ENCODE measurements at places on chromosomes 4 and X.

GRCh38 chr4:76757418-76757939, 140.5 kb downstream of the SOWAHB start:
- no peak for DNase-seq

GRCh38 chr4:33080275-33080674, 2360.1 kb downstream of the PCDH7 start:
- DNase-seq = no peak

DNA sequence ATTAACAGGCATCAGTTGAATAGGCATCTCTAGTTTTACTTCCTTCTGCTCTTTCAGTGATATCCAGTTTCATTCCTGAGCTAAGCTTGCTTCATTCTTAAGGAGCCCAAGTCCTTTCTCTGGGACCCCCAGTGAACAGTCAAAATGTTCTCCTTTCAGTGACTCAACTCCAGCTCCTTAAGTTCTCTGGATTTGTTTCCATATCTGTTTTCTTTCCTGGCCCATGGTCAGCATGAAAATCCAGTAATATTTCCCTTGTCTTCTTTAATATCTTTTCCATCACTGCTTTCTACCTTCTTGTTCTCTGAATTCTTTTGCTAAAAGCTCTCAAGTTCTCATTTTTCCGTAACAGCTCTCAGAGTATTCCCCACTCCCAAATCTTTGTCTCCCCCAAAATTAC, 25.5 kb downstream of the ADGRL3 start:
- DNase-seq = no peak

DNA sequence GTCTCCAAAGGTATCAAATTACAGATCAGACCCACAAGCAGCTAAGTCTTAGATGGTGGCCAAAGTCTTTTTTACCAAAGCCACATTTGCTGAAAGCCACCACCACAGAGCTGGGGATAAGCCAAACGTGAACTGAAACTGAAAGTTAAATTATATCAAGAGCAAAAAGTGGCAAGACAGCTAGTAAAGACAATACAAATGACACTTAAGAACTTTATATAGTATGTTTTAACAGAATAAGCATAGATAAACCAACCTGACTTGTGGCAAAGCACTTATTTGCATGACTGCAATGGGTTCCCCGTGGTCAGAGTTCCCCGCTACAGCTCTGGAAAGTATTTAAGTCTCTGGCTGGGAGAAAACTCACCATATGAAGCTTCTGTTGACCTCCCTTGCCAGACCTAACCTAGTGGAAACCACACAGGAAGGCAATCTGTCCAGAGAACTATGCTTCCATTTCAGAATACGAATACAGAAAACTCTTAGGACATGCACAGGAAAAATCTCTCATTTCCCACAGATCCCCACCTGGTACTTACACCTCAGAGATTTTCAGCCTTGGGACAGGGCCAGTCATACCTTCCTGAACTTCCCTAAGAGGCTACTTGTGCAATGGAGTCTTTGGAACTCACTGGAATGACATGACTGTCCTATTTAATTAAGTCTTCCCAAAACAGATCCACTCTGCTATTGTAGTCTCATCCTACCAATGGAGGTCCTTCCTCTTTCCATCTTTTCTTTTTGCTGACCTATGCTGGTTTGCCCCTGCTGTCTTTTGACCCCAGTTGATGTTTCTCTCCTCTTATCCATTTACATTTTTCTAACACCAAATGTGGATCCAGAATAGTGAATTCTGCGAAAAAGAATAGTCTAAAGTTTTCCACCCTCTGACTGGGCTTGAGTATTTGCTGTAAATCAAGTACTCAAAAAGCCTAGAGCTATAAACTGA, 225.1 kb downstream of the NR3C2 start:
- DNase-seq = no peak

DNA sequence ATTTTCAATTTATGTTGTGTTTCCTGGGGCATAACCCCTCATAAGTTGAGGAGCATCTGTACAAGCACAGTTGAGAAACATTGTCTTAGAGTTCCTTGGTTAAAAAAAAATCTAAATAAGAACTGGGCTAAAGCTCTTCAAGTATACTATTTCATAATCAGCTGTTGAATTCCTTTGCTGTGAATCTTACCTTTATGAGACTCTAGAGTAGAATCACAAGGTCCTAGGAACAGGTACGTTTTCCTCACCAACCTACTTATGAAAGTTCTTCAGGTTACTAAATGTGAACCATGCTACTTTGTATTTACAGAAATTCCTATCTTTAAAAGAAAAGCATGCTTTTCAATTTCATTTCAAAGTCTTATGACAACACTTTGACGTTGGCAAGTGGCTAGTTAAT, 20.9 kb upstream of the SOD3 start:
- DNase-seq = no peak

DNA sequence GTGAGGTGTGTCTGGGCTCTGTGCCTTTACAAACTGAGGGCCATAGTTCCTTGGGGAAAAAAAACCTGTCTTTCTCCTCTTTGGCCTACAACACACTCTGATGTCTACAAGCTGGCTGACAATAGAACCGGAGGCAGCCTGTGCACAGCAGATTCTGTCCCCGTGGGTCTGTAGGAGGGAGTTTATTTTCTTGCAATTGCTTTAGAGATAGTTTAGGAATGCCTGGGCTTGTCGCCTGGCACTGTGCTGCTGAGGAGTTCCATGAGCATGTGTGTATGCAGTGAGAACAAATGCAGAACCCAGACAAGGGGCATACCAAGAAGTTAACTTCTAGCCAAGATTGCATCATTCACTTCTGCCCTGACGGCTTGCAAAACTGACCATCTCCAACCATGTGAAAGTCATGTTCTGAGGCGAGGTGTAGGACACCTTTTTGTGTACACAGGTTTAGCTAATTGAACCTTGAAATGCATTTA, 54.1 kb downstream of the CCNI start:
- no peak for DNase-seq

- DNase-seq = no peak
Measured at GRCh38 chrX:392575-392846, 5.8 kb upstream of the PPP2R3B start.

GRCh38 chr4:73599182-73599581, 21.1 kb downstream of the RASSF6 start:
- DNase-seq = no peak

GRCh38 chr4:52946855-52947254, 84.7 kb downstream of the RASL11B start:
- DNase-seq = no peak

- DNase-seq = no peak
Measured at GRCh38 chr4:76694056-76694455, 203.9 kb downstream of the SOWAHB start.

DNA sequence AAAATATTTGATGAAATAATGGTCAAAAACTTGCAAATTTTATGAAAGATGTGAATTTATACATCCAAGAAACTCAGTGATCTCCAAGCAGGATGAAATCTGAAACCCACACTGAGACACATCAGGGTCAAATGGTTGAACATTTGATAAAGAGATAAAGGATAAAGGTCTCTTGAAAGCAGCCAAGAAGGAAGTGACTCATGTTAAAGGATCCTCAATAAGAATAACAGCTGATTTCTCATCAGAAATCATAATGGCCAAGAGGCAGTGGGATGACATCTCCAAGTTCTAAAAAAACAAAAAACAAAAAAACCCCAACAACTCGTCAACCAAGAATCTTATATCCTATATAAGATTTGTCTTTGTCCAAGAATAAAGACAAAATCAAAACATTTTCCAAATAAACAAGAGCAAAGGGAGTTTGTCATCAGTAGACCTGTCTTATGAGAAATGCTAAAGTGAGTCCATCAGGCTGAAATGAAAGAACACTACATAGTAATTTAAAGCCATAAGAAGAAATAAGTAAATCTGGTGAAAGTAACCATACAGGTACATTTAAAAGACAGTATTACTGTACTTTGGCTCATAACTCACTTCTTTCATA, 121.7 kb downstream of the PDS5A start:
- DNase-seq = peak; percentile 16

DNA sequence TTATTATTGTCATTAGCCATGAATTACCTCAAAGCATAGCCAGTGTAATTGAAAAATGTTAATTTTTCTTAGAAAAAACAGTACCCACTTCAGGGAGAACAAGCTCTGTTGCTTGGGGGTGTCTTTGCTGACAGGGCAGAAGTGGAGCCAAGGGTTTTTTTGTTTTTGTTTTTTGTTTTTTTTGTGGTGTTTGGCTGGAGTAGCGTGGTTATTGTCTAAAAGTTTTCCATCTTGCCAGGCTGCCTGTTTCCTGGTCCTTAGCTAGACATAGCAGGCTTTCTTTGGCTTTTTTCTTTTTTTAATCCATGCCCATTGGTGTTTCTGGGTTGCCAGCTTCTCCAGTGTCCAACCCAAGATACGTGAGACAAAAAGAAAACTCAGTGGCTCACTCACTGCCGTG, 61.5 kb downstream of the CASP3 start:
- no peak for DNase-seq

GRCh38 chr4:107818301-107818910, 6.3 kb upstream of the SGMS2 start:
- peak; percentile 47 for DNase-seq

DNA sequence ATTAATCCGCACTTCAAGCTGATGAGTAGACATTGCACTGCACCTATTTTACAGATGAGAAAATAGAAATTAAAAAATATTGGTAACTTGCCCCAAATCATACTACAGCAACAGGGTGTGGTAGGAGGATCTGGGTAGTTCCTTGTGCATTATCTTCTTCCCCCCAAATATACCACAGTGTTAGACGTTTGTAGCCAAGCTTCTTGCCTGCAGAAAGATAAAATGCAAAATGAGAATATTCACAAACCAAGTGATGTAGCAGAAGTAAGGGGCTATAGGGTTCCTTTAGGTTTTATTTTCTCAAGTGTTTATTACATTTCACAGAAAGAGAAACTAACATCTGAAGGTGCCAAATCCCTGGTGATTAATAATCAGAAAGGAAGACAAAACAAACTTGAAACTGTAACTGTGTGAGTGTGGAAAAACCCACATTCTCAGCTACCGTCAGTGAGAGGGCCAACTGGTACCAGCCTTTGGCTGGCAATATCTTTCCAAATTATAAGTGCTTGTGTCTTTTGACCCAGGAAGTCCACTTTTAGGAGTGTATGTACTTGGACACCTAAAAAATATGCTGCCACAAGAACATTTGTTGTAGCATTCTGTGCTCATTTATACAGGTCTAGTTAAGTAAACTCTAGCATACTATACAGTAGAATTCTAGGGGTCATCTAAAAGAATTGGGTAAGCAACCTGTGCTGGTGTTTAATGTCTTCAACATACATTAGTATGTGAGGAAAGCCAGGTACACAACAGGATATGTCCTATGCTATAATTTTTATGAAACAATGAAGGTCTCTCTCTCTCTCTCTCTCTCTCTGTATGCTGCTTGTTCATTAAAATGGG, 6.7 kb upstream of the CD38 start:
- DNase-seq = no peak

- DNase-seq = peak; percentile 69
Measured at GRCh38 chrX:153970357-153971123, 1.1 kb downstream of the HCFC1 start.

DNA sequence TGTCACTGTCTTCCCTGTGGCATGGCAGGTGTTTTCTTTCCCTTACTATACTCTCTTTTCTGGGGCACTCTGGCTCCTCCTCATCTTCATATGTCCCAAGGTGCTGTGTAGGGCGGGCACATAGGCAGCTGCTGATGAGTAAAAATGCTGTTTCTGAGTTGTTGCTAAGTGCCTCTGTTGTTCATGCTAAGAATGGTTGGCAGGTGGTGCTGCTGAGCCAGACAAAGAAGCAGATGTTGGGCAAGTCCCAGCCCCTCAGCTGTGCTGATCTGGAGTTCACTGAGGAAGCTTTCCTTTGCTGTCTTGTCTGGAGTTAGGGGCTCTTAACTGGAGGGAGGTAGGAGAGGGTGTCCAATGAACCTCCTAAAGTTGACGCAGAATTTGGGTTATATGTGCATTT, 40.6 kb downstream of the HADH start:
- peak; percentile 62 for DNase-seq

GRCh38 chrX:108199691-108200090, 108.1 kb downstream of the ATG4A start:
- peak; percentile 53 for DNase-seq

DNA sequence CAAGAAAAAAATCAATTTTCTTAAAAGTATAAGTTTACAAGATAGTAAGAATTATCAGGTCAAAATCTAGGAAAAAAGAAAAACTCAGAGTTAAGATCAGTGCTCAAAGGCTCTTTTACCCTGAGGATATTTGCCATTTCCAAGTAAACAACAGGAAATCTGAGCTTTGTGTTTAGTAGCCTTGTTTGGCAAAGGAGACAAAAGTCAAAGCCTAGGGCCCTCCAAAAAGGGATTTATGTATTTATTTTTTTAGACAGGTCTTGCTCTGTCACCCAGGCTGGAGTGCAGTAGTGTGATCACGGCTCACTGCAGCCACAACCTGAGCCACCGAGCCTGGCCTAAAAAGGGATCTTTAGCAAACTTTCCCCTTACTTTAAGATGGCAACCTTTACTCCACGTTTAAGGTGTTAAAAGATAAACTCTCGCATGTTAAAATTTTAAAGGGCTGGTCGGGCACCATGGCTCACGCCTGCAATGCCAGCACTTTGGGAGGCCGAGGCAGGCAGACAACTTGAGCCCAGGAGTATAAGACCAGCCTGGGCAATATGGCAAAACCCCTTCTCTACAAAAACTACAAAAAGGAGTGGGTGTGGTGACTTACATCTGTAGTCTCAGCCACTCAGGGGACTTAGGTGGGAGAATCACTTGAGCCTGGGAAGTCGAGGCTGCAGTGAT, 21.3 kb upstream of the OPHN1 start:
- no peak for DNase-seq

GRCh38 chrX:117038918-117039440, 576.2 kb upstream of the CT83 start:
- no peak for DNase-seq

GRCh38 chrX:103407776-103408175, 31.4 kb downstream of the BEX3 start:
- no peak for DNase-seq

DNA sequence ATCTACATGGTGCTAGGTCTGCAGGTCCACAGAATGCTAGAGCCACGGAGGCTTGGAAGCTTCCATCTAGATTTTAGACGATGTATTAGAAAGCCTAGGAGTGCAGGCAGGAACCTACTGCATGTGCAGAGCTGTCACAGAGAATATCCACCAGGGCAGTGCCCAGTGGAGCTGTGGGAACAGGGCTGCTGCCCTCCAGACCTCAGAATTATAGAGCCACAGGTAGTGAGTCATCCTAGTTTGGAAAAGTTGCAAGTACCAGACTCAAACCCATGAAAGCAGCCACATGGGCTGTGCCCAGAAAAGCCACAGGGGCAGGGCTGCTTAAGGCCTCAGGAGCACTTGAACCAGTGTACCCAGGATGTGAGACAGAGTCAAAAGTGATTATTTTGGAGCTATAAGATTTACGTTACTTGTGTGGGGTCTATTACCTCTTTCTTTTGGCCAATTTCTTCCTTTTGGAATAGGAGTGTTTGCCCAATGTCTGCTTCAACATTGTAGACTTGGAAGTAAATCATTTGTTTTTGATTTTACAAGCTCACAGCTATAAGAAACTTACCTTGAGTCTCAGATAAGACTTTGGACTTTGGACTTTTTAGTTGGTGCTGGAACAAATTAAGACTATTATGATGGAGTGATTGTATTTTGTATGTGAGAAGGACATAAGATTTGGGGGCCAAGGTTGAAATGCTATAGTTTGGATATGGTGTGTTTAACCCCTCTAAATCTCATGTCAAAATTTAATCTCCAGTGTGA, 143.5 kb upstream of the CHRDL1 start:
- DNase-seq = no peak
